ENCODE measurements at places on chromosomes 6 and 20. TPM values are rescaled to one million over a fixed set of nuclear protein-coding genes. Genes with fewer than 3 reads are reported as not detected.

RAB22A gene
- 20.6 TPM for polyA plus RNA-seq

SDCBP2 gene
- polyA plus RNA-seq = 0.78 TPM

JAG1 gene
- 16.3 TPM for polyA plus RNA-seq

GABRR2 gene
- 0.05 TPM for polyA plus RNA-seq

GNRH2 gene
- not detected for polyA plus RNA-seq

CCM2L gene
- polyA plus RNA-seq = not detected

HLA-DMB gene
- polyA plus RNA-seq = 0.28 TPM

MAFB gene
- polyA plus RNA-seq = 0.40 TPM

TGM6 gene
- polyA plus RNA-seq = not detected

DNA sequence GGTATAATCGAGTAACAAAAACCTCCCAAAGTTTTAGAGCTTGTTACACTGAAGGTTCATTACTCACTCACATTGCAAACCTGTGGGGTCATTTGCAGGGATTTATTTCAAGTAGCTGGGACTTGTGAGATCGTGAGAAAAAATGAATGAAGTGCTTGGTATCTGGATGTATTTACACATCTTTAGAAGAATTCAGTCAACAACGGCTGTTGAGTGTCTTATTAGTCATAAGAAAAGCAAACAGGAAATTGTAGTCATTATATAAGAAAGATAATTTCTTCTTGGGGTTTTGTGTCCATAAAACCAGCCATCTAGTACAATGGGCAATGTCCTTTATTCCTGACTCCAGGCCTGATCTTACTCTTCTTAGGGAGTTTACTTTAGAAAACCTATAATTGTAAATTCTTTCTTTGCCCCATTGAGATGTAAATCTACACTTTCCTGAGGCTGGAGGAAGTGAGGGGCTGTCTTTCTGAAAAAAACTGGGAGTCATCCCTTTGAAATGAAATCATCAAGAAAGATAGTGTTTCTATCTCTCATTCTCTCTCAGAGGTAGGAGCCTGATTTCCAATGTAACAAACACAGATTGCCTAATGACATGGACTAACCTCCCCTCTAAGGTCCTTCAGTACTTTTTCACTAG, 202.5 kb upstream of the ASCC3 start:
- DNase-seq = peak; percentile 4

- DNase-seq = peak; percentile 78
These were observed 11.9 kb upstream of the ME1 start for GRCh38 chr6:83442752-83443151.

GRCh38 chr6:28982476-28983266, 22.4 kb downstream of the ZNF311 start:
- DNase-seq = peak; percentile 72

GRCh38 chr6:7169296-7169721, 61.5 kb downstream of the RREB1 start:
- no peak for DNase-seq

DNA sequence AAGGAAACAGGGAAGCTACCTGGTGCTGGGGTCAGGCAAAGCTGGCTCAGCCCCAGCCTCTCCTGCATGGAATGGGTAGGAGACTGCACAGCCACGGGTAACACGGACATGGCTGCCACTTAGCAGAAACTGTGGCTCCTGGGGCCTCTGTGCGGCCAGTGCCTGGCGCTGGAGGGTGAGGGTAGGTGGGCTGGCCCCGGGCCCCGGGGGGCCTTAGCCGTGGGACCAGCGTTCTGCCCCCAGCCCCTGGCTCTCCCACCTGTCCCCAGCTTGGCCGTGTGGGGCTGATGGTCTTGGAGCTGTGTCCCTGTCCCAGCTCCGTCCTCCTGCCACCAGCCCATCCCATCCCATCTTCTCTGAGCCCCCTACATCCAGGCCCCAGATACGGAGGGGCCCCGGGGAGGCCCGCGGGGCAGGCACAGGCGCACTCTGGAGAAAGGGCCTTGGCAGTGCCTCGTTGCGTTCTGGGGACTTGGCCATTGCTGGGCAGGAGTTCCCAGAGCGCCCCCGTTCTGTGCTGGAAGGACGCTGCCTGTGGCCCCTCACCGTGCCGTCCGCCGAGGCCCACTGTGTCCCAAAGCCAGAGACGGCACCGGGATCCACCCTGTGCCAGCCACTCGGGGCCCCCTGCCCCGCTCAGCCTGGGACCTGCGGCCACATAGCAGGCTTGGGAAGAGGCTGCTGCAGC, 12.2 kb downstream of the CHRNA4 start:
- no peak for DNase-seq

GRCh38 chr20:16803965-16804792, 56.0 kb downstream of the OTOR start:
- DNase-seq = peak; percentile 33

DNA sequence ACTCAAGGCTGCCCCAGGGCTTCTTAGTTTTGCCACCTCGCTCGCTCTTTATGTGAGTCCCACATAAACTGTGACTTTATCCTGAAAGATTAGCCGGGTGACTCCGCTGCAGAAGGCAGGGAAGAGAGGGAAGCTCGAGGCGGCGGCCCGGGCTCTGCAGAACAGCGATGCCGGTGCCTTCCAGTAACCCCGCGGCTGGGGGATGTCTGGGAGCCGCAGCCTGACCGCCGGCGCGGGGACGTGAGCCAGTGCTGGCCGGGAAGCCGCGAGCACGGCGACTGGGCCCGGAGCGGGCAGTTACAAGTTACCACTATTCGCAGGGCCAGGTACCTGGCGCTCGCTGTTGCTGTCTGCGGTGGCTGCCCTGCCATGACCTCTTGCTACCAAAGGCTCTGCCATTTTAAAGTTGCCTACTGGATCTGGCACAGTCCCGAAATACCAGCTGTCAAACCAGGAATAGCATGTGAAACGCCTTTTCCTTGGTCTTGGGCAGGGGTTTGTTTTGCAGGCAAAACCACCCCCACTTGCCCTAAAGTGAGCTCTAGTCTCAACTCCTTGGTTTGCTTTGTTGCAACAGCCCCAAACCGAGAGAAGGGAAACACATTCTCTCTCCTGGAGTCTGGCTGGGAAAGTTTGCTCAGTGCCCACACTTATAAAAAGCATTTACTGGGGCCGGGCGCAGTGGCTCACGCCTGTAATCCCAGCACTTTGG, 124.0 kb upstream of the SLC2A12 start:
- peak; percentile 48 for DNase-seq

DNA sequence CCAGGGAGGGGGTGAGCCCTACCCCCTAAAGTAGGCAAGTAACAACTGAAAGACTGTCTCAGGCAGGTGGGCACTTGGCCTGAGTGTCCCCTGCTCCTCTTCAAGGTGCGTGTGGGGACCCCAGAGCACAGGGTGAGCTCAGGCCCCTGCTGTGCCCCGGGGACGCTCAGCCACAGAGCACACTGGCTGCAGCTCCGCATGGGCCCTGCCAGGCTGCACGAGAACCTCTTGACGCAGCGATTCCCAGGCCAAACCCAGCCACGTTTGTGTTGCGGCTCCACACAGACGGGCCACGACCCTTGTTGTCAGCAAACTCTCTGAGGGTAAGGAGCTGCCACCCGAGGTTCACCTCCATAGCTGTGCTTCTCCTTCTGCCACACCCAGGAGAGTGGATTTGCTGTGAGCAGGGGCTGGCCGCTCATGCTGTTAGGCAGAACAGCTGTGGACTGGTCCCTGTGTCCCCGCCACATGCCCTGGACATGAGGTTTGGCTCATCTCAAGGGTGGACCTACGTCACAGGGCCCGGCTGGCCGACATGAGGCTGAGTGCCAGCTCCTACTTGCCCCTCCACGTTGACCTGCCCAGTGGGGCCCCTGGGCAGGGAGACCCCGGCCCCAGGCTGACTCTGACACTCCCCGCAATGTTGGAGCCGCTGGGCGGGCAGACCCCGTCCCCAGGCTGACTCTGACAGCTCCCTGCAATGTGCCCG, 29.7 kb upstream of the GATA5 start:
- DNase-seq = no peak

GRCh38 chr6:94468830-94469229, 1049.5 kb upstream of the EPHA7 start:
- no peak for DNase-seq

- peak; percentile 68 for DNase-seq
These were observed 112.1 kb downstream of the DLL1 start for GRCh38 chr6:170178561-170179477.

GRCh38 chr20:32463642-32464400, 105.7 kb downstream of the ASXL1 start:
- no peak for DNase-seq

DNA sequence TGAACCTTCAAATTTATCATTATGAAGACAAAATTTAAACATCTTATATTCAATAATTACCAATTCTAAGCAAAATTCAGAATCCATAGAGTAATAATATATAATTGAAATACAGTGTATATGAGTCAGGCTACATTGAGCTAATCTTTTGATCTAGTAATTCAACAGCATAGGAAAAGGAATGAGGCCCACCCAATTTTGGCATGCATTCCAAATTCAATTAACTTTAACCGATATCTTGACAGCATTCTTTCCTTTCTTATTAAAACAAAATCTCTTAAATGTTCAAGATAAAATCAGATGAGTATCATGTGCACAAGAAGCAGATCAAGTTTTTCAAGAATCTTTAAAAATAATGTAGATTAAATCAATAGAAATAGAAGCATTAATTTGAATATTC, 132.9 kb upstream of the QKI start:
- no peak for DNase-seq

DNA sequence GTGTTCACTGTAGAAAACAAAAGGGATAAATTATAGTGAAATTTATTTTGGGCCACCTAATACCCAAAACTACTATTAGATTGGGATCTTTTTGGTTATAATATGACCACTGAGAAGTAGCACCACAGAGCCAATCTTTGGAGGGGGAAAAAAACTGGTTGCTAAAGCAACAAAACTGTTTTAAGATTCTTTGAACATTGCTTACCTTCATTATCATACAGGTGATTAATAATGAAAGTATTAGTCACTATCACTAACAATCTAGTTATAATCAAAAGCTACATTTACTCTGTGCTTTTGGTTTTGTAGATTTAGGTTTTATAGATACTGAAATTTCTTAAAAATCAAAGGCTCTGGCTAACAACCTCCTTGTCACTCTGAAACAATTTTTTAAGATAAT, 31.7 kb downstream of the STX7 start:
- DNase-seq = no peak

DNA sequence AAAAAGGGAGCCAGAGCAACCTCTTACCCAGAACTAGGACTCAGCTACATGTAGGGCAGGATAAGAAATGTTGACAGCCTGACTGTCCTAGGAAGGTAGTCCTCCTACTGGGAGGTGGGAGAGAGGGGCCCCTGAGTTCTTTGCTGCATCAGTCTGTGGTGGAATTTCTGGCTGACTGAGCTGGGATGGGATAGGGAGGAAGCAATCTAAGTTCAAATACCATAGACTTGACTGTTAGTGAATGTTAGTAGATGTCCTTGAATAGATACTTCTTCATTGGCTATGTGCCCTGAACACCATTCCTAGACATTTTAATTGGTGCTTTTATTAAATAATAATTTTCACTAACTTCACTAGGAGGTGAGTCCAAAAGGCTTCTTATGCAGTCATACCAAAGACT, 1343.6 kb upstream of the CITED2 start:
- no peak for DNase-seq

DNA sequence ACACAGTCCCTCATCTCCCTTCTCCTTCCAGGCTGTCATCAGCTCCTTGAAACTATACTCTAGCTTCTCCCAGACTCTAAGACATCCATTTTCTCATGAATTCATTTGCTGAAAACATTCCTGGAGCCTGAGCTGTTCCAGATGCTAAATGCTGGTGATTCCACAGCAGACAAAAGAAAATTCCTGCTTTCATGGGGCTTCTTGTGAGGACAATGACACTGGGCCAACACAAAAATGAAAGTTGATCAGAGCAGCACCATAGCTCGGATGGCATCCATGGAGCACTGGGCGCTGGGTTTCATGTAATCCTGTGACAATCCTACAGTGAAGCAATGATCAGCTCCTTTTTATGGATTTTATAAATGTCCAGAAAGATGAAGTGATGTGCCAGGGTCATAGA, 47.4 kb upstream of the STX16 start:
- no peak for DNase-seq

- peak; percentile 96 for DNase-seq
These were observed 19.0 kb upstream of the ASIP start for GRCh38 chr20:34222208-34222607.

DNA sequence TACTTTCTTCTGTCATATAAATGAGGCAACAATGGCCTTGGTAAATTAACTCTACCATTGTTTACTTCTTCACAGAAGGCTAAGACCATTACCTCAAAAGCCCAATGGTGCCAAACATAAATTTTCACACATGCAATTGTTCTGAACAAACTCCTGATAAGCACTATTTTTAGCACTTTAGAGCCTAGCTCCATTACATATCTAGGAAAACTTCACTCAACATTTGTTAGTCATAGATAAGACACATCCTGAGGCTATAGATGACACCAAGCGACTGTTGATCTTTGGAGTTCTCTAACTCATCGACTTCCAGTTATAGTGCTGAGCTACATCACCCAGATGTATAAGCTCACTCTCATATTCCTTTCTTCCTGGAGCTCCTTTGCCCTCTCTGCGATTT, 245.9 kb downstream of the EYS start:
- DNase-seq = no peak

DNA sequence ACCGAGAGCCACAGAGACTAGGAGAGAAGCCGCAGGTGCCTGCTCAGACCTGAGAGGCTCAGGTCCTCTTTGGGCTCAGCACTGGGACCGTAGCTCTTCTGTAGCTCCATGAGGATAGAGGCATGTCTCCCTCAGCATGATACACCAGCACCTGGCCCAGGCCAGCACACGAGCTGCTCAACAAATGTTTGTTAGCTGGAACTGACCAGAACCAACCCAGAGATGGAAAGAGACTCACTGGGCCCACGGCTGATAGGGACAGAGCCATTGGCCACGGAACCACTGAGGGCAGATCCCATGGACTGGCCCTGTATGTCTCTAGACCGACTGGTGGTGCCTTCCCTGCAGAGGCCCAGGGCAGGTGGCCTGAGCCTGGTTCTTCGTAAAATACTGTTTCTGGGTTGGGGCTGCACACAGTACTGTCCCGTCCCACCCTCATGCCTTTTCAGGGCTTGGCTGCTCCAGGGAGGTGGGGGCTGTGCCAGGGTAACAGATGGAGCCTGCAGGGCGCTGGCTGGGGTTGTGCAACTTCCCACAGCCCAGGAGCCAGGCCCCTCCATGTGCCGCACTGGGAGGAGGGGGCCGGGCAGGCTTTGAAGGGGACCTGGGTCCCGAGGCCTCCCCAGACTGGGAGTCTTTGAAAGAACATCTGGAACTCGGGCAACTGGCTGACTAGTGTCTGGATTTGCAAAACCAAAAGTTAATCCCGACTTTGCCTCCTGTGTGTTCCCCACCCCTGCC, 5.2 kb downstream of the C20orf204 start:
- DNase-seq = no peak

DNA sequence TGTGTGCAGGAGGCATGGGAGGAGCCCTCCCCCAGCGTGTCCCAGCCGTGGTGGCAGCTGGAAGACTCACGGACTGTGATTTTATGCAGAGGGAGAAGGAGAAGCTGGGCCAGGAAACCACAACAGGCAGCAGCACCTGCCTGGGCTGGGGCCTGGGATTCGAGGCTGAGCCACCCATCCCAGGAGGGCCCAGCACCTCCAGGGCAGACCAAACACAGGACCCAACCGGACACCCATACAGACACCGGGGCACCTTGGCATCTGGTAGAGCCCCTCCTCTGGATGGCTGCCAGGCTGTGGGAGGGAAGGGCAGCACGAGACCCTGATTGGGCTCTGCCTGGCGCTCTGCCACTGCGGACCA, 41.7 kb upstream of the CHRNA4 start:
- no peak for DNase-seq

- DNase-seq = no peak
These were observed 19.6 kb downstream of the MYLIP start for GRCh38 chr6:16148498-16148897.

- DNase-seq = no peak
These were observed 25.8 kb downstream of the ANKRD6 start for GRCh38 chr6:89458704-89459103.
